ENCODE measurements at places on chromosomes 2 and 18.

- DNase-seq, result no peak
These were observed 193.0 kb upstream of the REG3G start for GRCh38 chr2:78832481-78832880.

DNA sequence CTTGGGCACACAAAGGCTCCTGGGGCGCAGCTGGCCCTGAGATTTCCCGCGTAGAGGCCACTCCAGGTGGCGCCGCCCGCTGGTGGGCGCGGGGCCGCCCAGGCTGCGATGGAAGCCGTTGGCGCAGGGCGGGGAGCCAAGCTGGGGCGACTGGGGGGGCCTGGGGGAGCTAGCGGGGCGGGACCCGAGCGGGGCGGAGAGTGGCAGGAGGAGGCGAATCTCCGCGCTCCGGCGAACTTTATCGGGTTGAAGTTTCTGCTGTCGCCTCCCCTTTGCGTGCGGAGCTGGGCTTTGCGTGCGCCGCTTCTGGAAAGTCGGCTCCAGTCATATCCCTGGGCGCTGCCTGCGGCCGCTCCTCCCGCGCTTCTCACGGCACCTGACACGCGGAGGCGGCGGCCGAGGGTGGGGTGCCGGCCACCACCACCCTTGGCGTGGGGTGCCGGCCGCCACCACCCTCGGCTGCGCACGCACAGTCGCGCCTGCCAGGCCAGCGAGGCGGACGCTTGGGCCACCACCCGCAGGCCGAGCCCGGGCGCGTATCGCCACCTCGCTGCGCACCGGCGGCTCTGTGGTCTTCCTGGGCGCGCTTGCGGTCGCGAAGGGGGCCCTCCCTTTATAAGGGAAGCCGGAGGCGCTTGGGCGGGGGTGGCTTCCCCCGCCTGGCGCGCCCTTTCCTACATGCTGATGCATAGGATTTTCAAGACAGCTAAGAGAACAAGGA is 919 bp upstream of the CYP1B1 start:
- peak; percentile 66 for DNase-seq

DNA sequence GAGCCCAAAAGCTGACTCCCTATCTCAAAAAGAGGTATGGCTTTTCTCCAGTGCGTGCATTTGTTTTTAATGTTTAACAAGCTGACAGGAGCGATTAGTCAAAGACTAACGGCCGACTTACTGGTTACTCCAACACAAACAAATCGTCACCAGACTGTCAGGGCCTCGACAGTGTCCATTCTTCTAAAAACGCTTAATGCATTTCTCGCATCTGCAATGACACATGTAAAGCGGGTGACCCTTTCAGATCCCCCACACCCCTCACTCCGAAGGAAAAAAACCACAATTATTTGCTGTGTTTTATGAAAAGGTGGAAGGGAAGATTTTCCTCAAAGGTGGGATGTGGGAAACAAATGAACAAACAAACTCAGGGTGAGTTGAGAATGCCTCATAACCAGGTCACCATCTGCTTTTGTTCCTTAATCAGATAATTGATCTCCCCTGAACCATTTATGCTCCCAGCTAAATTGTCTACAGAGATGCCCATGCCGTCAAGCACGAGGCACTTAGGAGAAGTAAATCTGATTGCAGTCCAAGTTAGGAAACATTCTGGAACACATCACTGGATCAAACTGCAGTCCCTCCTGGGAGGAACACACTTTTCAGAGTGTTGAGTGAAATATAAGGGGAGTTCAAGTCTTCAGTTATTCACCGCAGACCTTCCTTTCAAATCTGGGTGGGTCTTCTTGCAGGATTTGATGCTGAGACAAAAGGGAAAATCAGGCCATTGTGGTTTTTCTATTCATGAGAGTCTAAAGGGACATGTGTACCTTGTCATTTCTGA is 340.8 kb downstream of the CMPK2 start:
- no peak for DNase-seq

GRCh38 chr18:56559044-56559443 is 79.3 kb downstream of the TXNL1 start:
- DNase-seq, result no peak

DNA sequence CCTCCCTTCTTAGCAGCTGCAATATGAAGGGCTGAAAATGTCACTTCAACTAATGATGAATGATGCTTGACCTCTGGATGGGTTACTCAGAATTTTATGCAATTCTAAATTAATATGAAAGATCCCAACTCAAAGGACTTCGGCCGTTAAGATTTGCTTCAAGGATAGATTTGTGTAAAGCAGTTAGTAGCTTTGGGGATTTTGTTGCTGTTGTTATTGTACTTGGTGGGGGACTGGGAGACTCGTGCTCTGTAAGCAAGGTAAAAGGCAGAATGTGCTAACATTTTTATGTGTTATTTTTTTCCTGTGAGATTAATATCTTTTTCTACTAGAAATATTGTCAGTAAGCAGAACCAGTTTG is 478.8 kb downstream of the ARHGAP15 start:
- DNase-seq, result no peak

Measured in inflammatory macrophage treated with lipopolysaccharide for 4 hours (primary cell).